Diencephalon (tissue), 1 donor: ENCODE measurements at places on chromosomes 2 and 18. TPM values are rescaled to one million over a fixed set of nuclear protein-coding genes. Genes with fewer than 3 reads are reported as not detected.

HAAO gene
- 1.4 TPM for total RNA-seq

ADGRF3 gene
- not detected for total RNA-seq

SKA1 gene
- 5.5 TPM for total RNA-seq

MEP1B gene
- total RNA-seq, result 0.23 TPM

NPPC gene
- total RNA-seq, result 4.4 TPM
